ENCODE measurements at places on chromosomes 4 and X.

- DNase-seq: no peak
Observed at GRCh38 chr4:156820931-156821330, 150.7 kb downstream of the PDGFC start.

GRCh38 chr4:174538876-174539250, 16.6 kb upstream of the HPGD start:
- DNase-seq: no peak

- DNase-seq: no peak
Observed at GRCh38 chr4:164446516-164446915, 307.4 kb upstream of the SMIM31 start.

DNA sequence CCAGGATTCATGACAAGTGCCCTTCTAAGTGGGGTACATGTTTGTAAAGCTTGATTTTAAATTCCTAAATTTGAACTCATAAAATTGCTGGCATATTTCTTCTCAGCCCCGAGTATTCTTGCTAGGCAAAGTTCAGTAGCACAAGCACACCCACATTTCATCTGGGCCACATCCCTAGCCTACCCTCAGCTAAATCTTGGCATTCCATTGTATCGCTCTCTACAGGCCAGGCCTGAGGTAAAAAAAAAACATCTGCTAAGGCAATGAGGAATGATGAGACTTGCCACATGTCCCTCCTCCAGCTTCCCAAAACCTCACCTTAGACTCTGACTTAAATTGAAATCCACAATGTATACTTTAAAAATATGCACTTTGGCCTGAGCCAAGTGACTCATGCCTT, 51.4 kb upstream of the VCX3B start:
- no peak for DNase-seq
